Activated CD4-positive, alpha-beta T cell treated with anti-CD3 and anti-CD28 coated beads for 36 hours (primary cell): ENCODE measurements at places on chromosomes 6 and 20. TPM values are rescaled to one million over a fixed set of nuclear protein-coding genes. Genes with fewer than 3 reads are reported as not detected.

GRCh38 chr6:40338306-40338705 lies 248.9 kb downstream of the LRFN2 start:
- no peak for DNase-seq

DNA sequence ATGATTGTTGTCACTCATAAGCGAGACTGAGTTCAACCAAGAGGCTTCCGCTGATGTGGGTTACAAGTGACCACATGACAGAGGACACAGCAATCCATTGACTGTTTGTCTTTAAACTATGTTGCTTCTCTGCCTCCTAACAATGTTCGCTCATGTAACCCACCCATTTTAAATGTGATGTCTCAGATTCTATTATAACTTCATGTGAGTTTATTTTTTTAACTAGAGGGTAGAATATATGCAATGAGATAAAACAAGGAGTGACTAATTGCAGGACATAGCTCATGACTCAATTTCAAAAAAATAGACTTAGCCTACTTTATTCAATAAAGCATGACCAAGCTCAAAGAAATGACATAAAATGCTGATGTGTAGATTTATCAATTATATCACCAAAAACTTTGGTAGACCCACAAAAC lies 119.2 kb upstream of the SASH1 start:
- no peak for DNase-seq

GRCh38 chr6:53852805-53853204 lies 58.0 kb downstream of the LRRC1 start:
- DNase-seq: no peak

GABRR2 gene
- 0.49 TPM for total RNA-seq

DEFB132 gene
- not detected for total RNA-seq

GRCh38 chr6:44291841-44292240 lies 21.3 kb downstream of the AARS2 start:
- DNase-seq: no peak

SAMD5 gene
- 0.18 TPM for total RNA-seq

DNA sequence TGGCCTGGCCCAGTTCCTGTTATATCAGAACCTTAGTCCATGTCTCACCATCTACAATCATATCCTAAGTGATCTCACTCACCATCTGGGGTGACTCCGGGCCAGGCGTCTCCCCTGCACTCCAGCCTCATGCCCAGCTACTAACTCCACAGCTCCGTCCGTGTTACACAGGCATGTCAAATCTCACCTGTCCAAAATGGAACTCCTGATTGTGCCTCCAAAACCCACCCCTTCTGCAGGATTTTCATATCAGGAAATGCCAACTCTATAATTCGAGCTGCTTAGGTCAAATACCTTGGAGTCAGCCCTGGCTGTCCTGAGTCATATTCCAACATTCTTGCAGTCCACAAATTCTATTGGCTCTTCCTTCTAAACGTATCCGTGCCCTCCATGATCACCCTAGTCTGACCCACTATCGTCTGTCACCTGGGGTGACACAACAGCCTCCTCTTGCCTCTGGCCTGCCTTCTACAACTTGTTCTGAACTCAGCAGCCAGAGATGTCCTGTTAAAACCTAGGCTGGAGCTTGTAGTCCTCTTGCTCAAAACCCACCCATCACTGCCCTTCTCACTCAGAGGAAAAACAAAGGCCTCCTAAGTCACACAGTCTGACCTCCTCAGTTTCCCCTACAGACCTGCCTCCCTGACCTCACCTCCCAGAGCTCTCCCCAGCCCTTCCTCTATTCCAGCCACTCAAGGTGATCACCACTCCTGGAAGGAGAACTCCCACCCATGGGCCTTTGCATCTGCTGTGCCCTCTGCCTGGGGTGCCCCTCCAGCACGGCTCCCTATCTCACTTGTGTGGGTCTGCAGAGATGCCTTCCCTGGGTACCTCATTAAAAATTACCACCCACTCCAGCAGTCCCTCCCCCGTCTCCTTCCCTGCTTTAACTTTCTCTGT lies 85.3 kb upstream of the SIRPA start:
- DNase-seq: no peak

NAA20 gene
- total RNA-seq: 88.7 TPM

- DNase-seq: no peak
Observed at GRCh38 chr20:8901237-8902025, 167.5 kb upstream of the PLCB4 start.

DNA sequence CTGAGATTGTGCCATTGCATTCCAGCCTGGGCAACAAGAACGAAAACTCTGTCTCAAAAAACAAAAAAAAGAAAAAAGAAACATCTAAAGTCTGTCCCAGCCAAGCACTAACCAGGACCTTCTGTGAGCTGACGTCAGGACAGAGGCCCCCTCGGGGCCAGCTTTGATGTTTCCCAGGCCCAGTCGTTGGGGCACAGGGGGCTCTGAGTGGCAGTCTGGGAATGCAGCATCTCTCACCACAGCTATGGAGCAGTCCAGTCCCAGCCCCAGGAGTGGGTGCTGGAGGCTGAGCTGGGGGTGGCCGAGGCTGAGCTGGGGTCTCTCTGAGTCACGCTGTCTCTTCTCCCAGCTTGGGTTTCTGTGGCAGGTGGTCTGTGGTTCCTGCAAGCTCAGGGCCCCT lies 46.0 kb upstream of the SRF start:
- DNase-seq: no peak

GRCh38 chr20:14612391-14612790 lies 275.0 kb upstream of the FLRT3 start:
- DNase-seq: no peak

- no peak for DNase-seq
Observed at GRCh38 chr20:57888591-57888990, 178.8 kb upstream of the PMEPA1 start.

DDO gene
- total RNA-seq: not detected

HFE gene
- total RNA-seq: 1.4 TPM

GRCh38 chr6:66860328-66860727 lies 1153.3 kb upstream of the EYS start:
- no peak for DNase-seq

DNA sequence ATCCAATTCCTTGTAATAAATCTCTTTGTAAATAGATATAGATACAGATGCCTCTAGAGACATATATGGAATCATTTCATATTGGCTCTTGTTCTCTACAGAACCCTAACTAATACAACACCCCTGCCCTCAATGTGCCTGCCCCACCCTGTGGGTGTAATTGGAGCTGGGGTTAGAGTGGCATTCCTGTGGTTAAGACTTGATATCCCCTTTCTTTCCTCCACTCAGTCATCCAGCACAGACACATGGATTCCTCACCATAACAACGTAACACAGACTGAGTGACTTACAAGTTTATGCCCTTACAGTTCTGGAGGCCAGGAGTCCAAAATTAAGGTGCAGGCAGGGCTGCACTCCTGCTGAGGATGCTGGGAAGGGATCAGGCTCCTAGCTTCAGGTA lies 42.8 kb downstream of the C6orf118 start:
- no peak for DNase-seq

DNA sequence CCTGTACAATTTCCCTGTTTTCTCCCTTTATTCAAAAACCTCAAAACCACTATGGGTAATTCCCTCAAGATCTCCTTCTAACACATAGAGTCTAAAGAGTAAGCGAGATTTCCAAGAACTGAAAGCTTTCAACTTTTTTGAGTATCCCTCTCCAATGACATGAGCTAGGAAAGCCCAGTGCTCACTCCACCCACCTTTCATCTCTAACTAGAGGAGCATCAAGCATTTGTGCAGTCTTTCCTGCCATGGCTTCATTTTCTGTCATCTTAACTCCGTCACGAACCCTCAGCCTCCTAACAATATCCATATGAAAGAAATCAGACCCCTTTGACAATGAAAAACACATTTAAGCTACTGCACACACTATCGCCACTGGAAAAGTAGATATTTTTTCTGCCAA lies 91.9 kb upstream of the SUPT3H start:
- no peak for DNase-seq

- DNase-seq: no peak
Observed at GRCh38 chr6:37057128-37057471, 51.6 kb downstream of the FGD2 start.

DNA sequence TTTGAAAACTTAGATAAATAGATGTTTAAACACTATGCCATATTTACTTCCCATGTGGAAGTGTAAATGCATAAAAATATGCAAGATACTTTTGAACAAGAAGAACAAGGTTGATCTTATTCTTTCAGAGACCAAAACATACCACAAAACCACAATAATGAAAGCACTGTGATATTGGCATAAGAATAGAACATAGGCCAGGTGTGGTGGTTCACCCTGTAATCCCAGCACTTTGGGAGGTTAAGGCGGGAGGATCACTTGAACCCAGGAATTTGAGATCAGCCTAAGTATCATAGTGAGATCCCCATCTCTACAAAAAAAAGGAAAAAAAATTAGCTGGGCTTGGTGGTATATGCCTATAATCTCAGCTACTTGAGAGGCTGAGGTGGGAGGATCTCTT lies 66.5 kb downstream of the KCNS1 start:
- DNase-seq: no peak

SLC22A3 gene
- total RNA-seq: not detected

- DNase-seq: no peak
Observed at GRCh38 chr6:138500045-138500665, 861 bp upstream of the NHSL1 start.

GRCh38 chr20:35216541-35216940 lies 9.9 kb upstream of the MMP24 start:
- no peak for DNase-seq

GRCh38 chr6:42693725-42694323 lies 28.6 kb downstream of the PRPH2 start:
- DNase-seq: no peak

ZNF318 gene
- 11.2 TPM for total RNA-seq

GRCh38 chr6:149316108-149316727 lies 1.3 kb upstream of the TAB2 start:
- no peak for DNase-seq

SIRPG gene
- total RNA-seq: 34.3 TPM

DNA sequence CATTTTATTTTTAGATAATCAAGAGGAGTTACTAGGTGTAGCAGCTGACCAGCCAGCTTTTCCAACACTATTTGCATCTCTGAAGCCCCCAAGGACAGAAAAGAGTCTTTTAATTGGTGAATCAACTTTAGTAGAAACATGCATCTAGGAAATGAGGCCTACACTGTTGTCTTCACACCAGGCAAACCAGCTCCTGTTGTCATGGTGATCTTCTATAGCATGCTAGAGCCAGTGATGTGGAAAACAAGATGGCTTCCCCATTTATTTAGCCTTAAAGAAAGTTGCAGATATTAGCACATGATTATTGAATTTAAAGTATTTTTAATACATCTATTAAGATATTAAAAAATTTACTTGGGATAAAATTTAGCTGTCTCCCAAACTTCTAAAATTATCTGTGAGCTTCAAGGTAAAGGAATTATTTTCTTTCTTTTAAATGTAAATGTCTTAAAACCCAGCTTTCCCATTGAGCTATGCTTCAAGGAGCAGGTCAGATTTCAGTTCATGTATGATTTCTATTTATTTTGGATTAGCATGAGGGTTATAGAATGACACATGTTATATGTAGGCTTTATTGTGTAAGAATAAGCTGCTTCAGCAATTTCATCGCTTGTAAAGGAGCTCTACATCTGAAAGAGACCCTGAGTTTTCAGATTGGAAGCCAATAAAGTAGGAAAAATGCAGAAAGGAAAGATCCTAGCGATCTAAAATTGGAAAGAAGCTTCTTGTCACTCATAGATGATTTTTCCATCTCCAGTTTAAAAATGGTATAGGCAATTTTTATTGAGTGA lies 564.9 kb upstream of the CITED2 start:
- DNase-seq: no peak

DNA sequence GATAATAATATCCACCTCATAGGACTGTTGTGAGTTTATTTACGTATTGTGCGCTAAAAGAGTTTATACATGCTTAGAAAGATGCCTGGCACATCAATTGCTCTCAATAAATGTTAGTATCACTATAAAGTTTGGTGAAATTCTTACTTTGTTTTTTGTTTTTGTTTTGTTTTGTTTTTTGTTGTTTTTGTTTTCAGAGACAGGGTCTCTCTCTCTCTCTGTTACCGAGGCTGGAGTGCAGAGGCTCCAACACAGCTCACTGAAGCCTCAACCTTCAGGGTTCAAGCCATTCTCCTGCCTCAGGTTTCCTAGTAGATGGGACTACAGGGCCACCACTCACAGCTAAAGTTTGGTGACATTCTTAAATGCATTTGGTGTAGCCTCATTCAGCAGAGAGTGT lies 32.2 kb upstream of the BTN3A2 start:
- DNase-seq: no peak

GRCh38 chr6:72149715-72150114 lies 263.4 kb downstream of the RIMS1 start:
- no peak for DNase-seq

DNA sequence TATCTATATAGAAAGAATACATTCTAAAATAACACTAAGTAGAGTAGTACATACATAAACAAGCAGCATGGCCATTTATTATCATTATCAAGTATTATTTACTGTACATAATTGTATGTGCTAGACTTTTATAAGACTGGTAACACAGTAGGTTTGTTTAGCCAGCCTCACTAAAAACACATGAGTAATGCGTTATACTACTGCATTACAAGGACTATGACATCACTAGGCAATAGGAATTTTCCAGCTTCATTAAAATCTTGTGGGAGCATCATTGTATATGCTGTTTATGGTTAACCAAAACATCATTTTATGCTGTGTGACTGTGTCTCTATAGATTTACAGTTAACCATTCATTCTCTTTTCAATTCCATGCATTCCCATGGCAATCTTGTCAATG lies 131.7 kb upstream of the HDGFL1 start:
- no peak for DNase-seq

GABRR1 gene
- not detected for total RNA-seq

GRCh38 chr20:31617432-31618104 lies 12.5 kb downstream of the ID1 start:
- no peak for DNase-seq

EPB41L1 gene
- 1.5 TPM for total RNA-seq

DNA sequence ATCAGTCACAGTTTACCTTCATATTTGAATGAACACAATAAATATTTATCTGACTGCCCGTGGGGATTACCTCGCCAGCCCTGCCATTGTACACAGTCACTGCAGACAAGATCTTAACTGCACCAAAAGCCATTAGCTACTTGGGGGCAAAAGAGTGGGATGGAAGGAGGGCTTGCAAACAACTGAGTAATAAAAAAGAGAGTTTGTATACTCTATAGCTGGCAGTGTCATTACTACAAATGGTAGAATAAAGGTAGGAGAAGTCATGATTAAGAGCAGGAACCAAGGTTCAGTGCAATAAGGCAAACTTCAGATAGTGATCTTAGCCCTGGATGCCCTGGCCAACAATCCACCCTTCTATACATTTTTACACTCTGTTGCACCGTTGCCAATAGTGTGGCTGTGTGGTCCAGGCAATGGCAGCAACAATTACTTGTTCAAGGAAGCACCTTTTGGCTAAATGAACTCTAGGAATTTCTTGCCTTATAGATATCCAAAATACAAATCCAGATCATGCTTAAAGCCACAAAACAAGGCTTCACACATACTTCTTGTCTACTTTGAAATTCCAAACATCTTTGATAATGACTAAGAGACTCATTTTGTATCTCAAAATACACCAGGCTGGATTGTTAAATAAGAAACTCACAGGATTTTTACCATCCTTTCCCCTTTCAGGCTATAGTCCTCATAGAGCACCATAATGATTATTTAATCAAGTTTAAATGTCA lies 955.4 kb upstream of the ADGRB3 start:
- no peak for DNase-seq
